Ecto neural progenitor cell (in vitro differentiated cells): ENCODE measurements at places on chromosomes 2 and 18.

DNA sequence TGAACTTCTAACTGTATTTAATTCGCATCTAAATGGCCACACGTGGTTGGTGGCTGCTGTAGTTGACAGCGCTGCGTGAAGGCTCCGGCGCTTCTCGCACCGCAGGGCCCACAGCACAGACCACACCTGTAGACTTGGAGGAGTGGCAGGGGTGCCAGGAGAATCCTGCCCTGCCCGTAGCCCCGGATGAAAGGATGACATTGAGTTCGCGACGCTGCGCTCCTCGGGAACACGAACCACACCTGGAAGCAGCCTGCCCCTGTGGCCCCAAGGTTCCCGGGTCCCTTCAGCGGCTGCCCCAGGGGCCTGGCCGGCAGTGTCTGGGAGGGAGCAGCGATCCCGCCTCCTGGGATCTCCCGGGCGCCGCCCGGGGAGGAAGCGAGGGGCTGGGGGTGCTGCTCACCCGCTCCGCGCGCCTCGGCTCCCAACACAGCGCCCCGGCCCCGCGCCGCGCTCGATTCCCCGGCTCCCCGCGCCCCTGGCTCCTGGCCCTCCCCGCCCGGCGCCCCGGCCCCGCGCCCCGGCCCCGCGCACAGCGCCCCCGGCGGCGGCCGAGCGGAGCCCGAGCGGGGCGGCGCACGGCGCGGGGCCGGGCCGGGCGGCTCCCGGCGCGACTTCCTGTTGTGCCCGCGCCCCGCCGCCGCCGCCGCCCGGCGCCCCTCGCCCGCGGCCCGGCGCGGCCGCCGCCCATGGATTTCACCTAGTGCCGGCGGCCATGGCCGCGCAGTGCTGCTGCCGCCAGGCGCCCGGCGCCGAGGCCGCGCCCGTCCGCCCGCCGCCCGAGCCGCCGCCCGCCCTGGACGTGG lies at the start of gene RNPEPL1:
Gene RNPEPL1 (plus strand): TSS at position 613 of the 806 bp plus-strand sequence. CDS start 103 bp downstream, at position 716.
- DNase-seq = peak; percentile 70

DNA sequence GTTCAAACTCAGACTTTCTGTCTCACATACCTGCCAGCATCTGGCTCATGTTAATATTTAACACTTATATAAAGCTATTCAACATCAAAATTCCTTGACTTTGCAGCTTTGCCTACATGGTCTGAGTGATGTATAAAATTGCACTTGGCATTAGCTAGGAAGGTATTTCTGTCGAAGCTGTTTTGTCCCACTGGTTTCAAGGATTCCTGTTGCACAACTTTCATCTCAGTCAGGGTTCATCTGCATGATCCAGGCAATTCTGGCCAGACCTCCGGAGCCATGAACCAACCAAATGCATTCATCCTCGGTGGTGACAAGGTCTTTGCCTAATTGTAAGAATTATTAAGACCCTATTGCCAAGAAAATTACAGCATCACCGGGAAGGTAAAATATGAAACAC lies 185.4 kb downstream of the ZEB2 start:
- DNase-seq = no peak

GRCh38 chr2:230874456-230874855 lies 9.7 kb downstream of the ITM2C start:
- DNase-seq = no peak

GRCh38 chr2:23418461-23418911 lies 33.5 kb downstream of the KLHL29 start:
- peak; percentile 38 for DNase-seq

DNA sequence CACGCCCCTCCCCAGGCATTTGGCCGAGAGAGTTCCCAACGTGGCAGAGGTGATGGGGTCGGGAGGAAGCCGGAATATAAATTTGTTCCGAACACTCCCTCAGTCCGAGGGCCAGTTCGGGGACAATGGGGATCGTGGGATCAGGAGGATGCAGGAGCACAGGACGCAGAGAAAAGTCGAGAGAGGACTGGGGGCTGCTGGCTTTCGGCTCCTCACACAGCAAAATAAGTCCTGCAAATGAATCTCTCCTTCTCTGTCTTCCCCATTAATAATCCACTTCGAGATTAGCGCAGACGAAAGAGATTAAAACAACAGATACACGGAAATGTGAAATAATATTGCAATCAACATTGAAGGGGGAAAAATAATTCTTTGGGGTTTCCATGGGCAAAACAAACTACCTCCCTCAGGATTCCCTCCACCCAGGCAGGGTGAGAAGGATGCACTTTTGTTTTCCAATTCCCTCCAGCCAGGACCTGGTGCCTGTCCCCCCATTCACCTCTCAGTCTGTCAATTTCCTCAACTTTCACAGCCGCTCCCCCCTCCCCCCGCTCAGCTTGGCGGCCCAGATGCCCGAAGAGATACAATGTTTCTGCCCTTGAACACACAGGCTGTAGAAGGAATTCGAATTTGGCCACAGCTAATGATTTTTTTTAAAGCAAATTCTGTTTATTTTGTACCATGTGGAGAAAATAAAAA lies 3.1 kb upstream of the ZEB2 start:
- DNase-seq = no peak

DNA sequence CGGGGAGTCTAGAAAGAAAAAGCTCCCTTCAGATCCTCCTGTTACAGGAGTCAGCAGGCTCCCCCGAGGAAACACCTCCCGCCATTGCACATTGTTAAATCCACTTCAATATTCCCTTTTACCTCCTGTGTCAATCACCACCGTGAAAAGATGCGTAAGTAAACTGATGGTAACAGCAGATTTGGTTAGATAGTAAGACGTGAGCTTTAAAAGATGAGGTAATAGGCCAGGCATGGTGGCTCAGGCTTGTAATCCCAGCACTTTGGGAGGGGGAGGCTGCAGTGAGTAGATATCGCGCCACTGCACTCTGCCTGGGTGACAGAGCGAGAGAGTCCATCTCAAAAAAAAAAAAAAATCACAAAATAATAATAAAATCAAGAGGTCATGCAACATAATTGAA lies 15.2 kb upstream of the NCL start:
- no peak for DNase-seq

GRCh38 chr2:23827287-23827686 lies 99.6 kb downstream of the ATAD2B start:
- no peak for DNase-seq

DNA sequence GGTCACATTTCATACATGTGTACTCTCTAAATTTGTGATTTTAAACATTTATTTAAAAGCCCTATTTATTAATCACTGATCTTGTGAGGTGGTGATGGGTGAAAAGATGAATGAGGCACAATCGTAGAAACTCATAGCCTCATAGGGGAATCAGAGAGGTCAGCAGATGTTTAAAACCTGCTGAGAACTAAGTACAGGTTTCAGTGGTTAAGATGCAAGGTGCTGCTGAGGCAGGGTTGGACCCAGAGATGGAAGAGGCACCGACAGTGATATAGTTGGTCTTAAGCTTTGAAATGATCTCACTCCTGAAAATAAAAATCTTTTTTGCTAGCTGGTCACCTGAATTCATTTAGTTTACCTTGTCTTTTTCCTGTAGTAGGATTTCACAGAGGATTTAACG lies 49.6 kb downstream of the LINC00305 start:
- no peak for DNase-seq

DNA sequence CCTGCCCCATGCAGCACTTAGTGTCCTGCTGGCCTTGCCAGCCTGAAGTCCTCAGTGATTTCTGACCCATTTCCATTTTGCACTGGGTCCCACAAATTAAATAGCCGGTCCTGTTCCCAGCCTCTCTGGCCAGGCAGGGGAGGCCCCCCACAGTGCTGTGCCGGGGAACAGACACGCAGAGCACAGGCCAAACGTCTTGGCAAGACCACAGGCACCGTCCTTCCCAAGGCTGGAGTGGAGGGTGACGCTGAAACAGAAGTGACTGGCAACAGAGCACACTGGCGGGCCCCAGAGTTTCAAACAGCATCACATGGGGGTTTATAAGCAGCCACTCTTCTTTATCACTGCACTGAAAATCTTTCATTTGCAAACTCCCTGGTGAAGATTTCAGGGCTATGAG lies 52.2 kb downstream of the EDAR start:
- DNase-seq = no peak

- no peak for DNase-seq
Observed at GRCh38 chr18:48140731-48141130, 210.3 kb upstream of the SMAD2 start.

DNA sequence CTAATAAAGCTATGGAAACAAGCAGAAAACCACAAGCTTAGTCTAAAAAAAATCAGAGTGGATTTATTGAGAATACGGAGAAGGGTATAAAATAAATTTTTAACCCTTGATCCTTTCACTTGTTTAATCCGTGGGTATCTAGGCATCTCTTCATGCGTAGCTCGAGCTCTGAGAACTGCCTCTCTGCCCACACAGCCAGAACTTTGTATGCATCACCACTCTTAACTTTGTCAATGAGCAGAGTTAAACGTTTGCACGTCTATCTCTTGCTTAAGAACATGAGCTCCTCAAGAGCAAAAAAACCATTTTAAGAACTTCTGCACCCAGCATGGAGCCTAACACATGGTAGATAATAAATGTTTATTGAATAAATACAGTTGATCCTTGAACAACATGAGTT lies 26.9 kb upstream of the TANK start:
- no peak for DNase-seq

GRCh38 chr2:69807821-69808540 lies 21.5 kb upstream of the GMCL1 start:
- DNase-seq = no peak

- no peak for DNase-seq
Observed at GRCh38 chr2:114128725-114129124, 238.8 kb downstream of the ACTR3 start.

DNA sequence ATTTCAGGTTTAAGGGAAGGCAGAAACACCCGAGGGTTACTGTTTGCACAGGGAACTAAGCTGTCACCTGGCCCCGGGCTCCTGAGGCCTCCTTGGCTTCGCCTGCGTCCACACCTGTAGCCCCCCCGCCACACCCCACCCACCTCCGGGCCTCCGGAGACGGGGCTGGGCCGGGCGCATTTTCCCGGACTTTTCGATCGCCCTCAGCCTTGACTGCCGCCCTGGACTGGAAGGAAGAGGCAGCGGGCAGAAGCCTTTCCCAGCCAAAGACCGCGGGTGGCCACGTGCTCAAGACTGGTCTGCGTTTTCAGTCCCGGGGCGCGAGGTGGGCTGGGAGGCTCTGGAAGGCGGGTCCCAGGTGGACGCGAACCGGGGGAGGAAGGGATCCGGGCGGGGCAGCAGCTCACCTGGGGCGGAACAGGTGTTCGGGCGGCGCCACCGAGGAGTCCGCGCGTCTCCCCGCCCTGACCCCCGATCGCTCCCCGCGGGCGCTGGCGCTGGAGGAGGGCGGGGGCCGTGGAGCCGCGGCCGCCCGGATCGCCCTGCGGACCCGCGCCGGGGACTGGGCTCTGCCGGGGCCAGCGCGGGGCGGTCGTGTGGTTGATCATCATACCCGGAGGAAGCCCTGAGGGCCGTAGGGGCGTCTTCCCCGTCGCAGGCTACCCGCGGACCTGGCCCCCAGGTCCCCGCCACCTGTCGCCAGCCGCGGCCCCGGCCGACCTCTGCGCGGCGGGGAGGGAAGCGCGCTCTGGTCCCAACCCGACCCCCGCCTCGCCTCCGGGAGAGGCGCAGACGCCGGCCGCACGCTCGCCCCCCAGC lies 3.2 kb downstream of the ID2 start:
- DNase-seq = peak; percentile 84

DNA sequence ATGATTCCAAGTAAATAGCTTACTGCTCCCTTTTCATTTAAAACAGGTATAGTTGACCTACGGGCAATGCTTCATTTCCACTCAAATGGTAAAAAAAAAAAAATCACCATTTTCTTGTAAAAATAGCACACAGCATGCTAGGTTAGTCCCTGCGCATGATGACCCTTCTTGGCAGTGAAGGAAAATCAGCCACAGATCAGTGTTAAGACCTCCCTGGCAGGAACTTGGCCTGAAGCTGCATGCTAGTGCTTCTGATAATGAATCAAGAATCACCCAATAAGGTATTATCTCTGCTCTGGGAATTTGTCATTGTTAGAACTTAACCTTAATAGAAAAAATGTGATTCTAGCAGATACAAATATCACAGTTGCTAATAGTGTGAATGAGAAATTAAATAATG lies 166.3 kb downstream of the RAB3GAP1 start:
- DNase-seq = no peak

GRCh38 chr2:119496682-119497081 lies 27.6 kb downstream of the SCTR start:
- DNase-seq = no peak

GRCh38 chr18:46167971-46168370 lies 63.8 kb downstream of the HAUS1 start:
- DNase-seq = no peak

GRCh38 chr2:213766465-213766901 lies 482.2 kb downstream of the SPAG16 start:
- DNase-seq = no peak

DNA sequence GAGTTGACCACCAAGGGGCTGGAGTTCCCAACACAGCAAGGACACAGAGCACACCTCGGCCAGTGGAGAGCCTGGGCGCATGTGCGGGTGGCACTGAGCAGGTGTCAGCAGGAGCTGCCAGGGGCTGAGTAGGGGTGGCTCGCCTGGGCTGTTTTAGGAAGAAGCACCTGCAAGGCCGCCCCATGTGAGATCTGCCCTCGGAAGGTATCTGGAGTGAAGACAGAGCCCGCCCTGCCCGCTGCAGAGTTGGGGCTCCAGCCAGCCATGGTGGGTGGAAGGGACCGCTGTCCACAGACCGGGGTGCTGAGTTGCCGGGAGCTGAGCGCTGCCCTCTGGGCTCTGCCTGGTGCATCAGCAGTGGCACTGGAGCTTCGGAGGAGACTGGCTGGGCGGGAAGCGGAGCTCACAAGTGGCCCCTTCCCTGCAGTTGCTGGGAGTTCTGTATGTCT lies 35.2 kb downstream of the MTERF4 start:
- peak; percentile 75 for DNase-seq

- no peak for DNase-seq
Observed at GRCh38 chr2:151071906-151072305, 189.8 kb downstream of the RBM43 start.

DNA sequence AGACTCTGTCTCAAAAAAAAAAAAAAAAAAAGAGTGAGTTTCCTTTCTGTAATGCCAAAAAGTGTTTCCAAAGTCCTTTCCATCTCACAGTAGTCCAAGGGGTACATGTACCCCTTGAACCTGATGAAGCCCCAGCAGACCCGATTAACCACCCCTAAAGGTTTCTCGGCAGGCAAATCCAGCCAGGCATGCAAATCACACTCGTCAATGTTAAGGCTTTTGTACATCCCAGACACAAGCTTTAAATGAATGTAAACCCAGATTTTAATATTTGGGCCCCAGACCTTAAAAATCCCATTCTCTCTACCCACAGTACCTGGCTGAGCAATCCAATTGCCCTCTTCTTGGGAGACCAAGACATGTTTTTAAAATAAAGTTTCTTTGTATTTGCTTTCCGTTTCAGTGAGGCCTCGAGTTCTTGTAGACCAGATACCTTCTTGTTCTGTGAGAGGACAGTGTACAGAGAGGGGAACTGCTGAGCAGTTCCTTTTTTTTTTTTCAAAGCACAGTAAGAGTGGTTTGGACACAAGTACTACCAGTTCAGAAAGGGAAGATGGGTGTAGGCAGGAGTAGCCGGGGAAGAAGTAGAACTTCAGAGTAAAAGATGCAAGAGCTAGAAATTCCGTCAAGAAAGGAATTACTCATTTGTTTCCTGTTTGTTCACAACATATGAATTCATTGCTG lies at the start of gene NLRC4:
Gene NLRC4 (minus strand): TSS at position 465 of the 684 bp plus-strand sequence. CDS start 8,111 bp downstream, outside the sequence.
- no peak for DNase-seq
